ENCODE measurements at places on chromosomes 6 and 20.

DNA sequence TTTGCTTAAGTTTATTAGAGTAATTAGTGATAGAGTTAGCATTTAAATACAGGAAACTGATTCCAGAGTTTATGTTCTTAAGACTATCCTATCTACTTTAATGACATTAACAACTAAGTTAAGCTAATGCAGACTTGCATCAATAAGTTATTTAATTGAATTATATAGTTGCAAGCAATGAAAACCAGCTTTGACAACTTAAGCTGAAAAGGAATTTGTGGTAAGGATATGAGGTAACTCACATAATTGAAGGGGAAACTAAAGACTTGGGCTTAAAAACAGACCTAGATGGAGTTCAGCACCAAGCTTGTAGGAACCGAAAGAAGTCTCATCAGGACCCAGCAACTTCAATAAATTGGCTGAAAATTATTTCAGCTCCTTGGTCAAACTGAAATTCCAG lies 222.3 kb downstream of the IBTK start:
- H3K27ac ChIP-seq = no peak overlapping the region
- no peaks in the 10 kb centered on the region for H3K36me3 ChIP-seq
- DNase-seq = no peak

GRCh38 chr6:55405474-55406235 lies 78.4 kb downstream of the GFRAL start:
- H3K27me3 ChIP-seq = no peaks in the 10 kb centered on the region
- H3K27ac ChIP-seq = no peak overlapping the region
- H3K4me1 ChIP-seq = no peaks in the 10 kb centered on the region
- no peak overlapping the region for H3K4me3 ChIP-seq
- H3K36me3 ChIP-seq = no peaks in the 10 kb centered on the region

- H3K27ac ChIP-seq = no peak overlapping the region
- H3K36me3 ChIP-seq = no peaks in the 10 kb centered on the region
- H3K4me3 ChIP-seq = peak overlapping the region; percentile 7
- DNase-seq = no peak
- peaks cover 73% of the 10 kb centered on the region for H3K27me3 ChIP-seq
- no peaks in the 10 kb centered on the region for H3K4me1 ChIP-seq
Measured at GRCh38 chr6:84774157-84774984, 10.0 kb upstream of the TBX18 start.

DNA sequence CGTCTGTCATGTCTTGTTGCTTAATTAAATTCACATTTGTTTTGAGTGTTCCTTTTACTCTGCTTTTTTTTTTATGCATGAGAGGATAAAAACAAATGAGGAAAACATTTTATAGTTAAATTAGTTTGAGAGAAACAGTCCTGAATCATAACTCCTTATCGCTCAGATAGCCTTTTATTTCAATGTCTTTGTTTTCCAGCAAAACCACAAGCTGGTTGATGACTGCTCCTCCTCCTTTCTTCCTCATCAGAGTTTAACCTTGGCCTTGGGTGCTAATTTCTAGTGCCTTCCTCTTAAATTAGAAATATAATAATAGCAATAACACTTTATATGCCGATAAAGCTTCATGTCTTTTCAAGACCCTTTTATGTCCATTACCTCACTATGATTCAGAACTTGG lies 3.1 kb downstream of the NOX3 start:
- no peak for DNase-seq
- no peaks in the 10 kb centered on the region for H3K27me3 ChIP-seq
- no peak overlapping the region for H3K4me3 ChIP-seq
- no peak overlapping the region for H3K27ac ChIP-seq
- no peaks in the 10 kb centered on the region for H3K36me3 ChIP-seq
- no peaks in the 10 kb centered on the region for H3K4me1 ChIP-seq

- H3K4me1 ChIP-seq = peaks cover 13% of the 10 kb centered on the region
- H3K36me3 ChIP-seq = no peaks in the 10 kb centered on the region
- no peak overlapping the region for H3K27ac ChIP-seq
- no peaks in the 10 kb centered on the region for H3K27me3 ChIP-seq
- no peak overlapping the region for H3K4me3 ChIP-seq
- DNase-seq = no peak
Measured at GRCh38 chr6:90403489-90404381, 107.1 kb upstream of the BACH2 start.

GRCh38 chr20:47350691-47351545 lies 5.6 kb downstream of the ZMYND8 start:
- DNase-seq = no peak
- H3K27ac ChIP-seq = peak overlapping the region; percentile 95
- no peak overlapping the region for H3K4me3 ChIP-seq
- no peaks in the 10 kb centered on the region for H3K27me3 ChIP-seq
- peaks cover 11% of the 10 kb centered on the region for H3K36me3 ChIP-seq
- H3K4me1 ChIP-seq = peaks cover 90% of the 10 kb centered on the region

DNA sequence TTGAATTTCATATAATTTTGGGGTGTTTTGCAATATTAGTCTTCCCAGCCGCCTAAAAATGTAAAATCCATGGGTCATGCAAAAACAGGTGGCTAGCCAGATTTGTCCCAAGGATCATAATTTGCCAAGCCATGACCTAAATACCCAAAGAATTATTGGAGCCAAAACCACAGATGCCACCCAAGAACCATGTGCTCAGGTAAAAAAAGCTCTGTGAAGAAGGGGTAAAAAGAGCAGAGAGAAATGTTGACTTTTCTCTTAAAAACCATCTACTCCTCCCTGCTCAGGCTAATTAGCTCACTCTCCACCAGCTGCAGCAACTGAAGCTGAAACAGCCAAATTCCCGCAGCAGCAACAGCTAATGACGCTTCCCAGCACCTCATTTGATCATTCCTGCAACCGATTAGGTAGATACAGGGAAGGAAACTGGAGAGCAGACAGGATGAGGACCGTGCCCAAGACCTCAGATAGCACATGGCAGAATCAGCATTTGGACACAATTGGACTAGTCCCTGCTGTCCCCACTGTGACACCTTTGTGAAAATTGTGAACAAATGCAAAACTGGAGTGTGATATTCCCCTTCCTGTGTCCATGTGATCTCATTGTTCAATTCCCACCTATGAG lies 107.9 kb upstream of the NXT1 start:
- no peaks in the 10 kb centered on the region for H3K36me3 ChIP-seq
- no peak overlapping the region for H3K27ac ChIP-seq
- H3K27me3 ChIP-seq = no peaks in the 10 kb centered on the region
- no peak overlapping the region for H3K4me3 ChIP-seq

DNA sequence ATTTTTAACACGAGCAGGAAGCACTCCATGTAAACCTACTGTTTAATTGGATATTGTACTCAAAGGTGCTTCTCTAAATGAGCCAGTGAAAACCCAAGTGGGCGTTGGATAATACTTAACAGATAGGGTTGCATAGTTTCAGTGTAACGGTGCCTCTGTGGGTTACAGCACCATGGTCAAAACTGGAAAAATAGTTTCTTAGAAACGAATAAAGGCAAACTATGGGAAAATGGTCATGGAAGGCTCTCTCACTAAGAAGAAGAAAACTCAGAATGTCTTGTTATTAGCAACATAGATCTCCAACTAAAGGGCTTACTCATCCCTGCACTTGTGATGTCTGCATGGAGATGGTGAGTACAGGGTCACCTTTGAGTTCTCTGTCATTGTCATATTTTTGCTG lies 59.1 kb upstream of the NEDD9 start:
- H3K4me1 ChIP-seq = peaks cover 13% of the 10 kb centered on the region
- peak overlapping the region; percentile 8 for H3K4me3 ChIP-seq
- H3K27me3 ChIP-seq = no peaks in the 10 kb centered on the region
- peak overlapping the region; percentile 59 for H3K27ac ChIP-seq
- peaks cover 14% of the 10 kb centered on the region for H3K36me3 ChIP-seq

GRCh38 chr20:36045373-36045714 lies 77.0 kb downstream of the CNBD2 start:
- H3K4me3 ChIP-seq = no peak overlapping the region
- H3K27me3 ChIP-seq = no peaks in the 10 kb centered on the region
- no peak overlapping the region for H3K27ac ChIP-seq

DNA sequence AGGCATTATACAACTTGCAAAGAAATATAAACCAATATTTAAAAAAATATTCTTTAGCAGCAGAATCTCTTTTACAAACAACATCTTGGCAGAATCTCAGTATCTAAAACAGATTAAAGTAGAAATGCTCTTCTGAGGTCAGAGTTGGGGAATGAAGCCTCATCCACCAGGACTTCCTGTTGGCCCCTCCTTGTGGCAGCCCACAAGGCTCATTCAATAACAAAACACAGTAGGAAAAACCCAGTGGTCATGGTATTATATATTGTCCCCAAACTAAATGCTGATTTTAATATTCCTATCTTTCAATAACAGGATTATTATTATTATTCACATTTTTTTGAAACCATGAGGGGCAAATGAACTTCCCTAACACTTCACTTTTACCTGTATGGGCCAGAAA lies 368.6 kb downstream of the BTBD9 start:
- H3K4me3 ChIP-seq = no peak overlapping the region
- no peak overlapping the region for H3K27ac ChIP-seq
- DNase-seq = no peak
- H3K36me3 ChIP-seq = no peaks in the 10 kb centered on the region

GRCh38 chr6:111592726-111593511 lies 12.8 kb downstream of the TRAF3IP2 start:
- no peaks in the 10 kb centered on the region for H3K27me3 ChIP-seq
- peak overlapping the region; percentile 20 for H3K27ac ChIP-seq
- H3K36me3 ChIP-seq = no peaks in the 10 kb centered on the region
- peaks cover 27% of the 10 kb centered on the region for H3K4me1 ChIP-seq
- no peak overlapping the region for H3K4me3 ChIP-seq

DNA sequence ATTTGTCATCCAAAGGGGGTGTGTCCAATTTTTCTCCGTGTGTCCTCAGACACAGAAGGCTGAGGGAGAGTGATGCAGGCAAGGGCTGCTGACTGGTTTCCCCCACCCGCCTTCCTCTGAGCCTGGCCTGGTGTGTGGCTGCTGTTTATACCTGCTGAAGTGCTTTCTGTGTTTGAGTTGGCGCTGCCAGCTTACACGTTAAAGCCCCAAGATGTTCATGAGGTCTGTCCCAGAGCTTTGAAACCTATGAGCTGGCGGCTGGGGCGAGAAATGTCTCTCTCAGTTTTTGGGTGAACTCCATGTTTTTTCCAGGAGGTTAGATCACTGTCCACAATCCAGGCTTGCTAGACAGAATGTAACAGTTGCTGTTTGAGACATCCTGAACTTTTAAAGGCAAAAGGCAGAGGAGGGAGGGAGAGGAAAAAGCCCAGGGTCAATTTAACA lies 69.0 kb upstream of the CCN2 start:
- no peaks in the 10 kb centered on the region for H3K27me3 ChIP-seq
- H3K36me3 ChIP-seq = no peaks in the 10 kb centered on the region
- peak; percentile 34 for DNase-seq
- no peak overlapping the region for H3K27ac ChIP-seq
- no peak overlapping the region for H3K4me3 ChIP-seq
